NCI-H1092 (cell line): ENCODE measurements at places on chromosomes 1 and 21.

- no peak for DNase-seq
Measured at GRCh38 chr1:99573431-99574217, 72.3 kb upstream of the PALMD start.

DNA sequence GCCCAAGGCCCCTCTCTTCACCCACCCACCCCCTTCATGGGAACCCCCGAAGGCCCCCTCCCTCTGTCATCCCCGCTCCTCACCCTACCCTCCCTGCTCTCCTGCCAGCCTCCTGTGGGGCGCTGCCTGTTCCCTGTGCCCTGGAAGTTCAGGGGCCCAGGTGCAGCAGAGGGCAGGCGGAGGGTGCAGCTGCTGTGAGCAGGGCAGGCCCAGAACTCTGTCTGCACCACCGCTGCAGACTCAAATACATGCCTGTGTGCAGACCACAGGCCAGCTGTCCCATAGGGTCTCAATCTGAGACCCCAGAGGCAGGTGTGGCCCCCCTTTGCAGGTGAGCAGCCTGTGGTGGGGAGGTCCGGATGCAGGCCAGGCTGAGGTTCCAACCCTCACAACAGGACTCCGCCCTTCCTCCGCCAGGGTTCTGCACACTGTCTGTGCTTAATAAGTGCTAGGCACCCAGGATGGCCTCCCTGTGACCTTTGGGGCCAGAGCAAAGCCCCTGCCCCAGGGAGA lies 62.5 kb downstream of the WNT9A start:
- no peak for DNase-seq

GRCh38 chr1:80506216-80506615 lies 1294.5 kb upstream of the ADGRL2 start:
- no peak for DNase-seq

DNA sequence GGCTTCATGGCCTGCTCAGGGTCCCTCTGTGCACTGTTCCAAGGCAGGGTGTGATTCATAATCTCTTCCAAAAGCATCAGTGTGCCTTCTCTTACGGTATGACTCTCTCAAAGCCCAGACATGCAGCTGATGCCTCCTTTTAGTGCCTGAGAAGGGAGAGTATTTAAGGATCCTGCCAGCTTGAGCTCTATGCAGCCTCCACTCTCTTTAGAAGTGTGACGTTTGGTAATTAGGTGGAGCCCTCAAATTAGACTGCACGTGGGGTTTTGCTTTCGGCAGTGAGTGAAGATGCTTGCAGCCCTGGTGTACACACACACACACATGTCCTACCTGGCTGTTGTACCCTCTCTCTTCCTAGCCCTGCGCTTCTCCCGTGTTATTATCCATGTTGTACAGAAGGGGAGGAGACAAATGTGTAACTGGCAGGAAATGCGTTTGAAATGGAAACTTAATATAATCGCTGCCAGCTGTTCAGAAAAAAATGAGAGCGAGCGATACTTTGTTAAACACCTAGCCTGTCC lies 2.6 kb upstream of the C1orf174 start:
- no peak for DNase-seq

DNA sequence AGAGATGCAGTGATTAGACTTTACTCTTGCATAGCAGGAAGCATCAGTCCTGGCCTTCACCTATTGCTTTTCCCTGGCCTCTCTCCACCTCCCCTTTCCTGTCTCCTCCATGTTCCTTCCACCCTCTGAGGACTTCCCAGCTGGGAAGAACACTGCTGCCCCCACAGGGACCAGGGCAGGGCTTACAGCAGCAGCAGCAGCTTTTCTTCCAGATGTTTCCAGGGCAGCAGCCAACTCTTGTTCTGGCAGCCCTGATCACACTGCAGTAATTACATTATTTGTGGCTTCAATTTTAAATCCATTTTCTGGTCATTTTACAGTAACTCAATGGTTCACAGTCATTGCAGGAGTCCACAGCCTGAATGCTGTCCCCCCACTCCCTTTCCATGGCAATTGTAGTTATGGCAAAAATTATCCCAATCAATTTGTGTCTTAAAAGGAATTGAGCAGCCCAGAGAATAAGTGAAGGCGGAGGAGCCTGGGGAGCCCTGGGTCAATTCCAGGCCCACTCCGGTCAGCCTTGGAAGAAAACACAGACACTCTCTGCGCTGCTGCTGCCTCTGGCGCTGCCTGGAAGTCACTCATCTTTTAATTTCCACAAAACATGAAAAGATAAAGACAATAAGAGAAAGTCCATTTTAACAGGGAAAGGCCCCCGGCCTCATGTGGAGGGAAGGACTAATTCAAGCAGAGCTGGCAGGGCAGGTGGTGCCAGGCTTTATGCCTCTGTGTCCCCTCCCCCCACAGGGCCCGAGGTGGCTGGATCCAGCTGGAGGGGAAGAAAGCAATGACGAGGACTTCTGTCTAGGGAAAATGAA lies 148.6 kb downstream of the GRIK3 start:
- no peak for DNase-seq

GRCh38 chr1:119712342-119713038 lies 756 bp downstream of the PHGDH start:
- peak; percentile 68 for DNase-seq

DNA sequence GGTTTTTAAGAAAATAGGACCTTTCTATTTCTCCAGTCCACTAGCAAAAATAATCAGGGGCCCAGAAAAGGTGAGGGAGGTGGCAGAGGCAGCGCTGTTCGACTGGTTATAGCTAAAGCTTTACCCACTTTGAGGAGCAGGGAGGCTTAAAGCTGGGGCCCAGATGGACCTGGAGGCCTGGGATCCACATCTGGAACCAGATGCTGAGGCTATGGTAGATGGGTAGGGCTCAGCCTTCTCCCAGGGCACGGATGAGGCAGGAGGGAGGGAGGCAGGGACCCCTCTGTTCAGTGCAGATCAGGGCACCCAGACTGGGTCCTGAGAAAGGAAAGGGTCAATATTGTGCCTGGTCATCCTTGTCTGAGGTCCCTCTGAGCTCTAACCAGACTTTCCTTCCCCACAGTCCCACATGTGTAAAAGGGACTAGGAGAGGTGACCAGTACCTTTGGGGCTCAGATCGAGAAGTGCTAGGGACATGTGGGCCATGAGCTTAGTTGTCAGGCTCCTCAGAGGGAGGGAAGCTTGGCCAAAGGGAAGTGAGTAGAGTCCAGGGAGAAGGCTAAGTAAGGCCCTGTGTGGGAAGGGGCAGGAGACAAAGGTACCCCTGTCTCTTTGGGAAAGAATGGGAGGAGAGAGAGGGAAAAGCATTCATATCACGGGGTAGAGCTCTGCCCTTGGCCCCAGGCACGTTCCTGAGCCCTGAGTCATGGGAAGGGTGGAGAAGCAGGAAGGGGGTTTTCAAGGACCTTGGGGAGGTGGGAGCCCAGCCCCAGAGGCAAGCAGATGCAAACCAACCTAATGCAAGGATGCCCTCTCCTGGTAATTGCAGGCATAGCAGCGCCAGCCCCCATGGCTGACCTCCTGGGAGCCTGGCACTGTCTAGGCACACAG lies 15.4 kb downstream of the LMNA start:
- peak; percentile 53 for DNase-seq

GRCh38 chr1:47191940-47192457 lies 2.2 kb upstream of the PDZK1IP1 start:
- DNase-seq = no peak

GRCh38 chr1:143699115-143699514 lies 272.7 kb downstream of the FAM72C start:
- no peak for DNase-seq

- no peak for DNase-seq
Measured at GRCh38 chr1:11881749-11882441, 23.1 kb upstream of the NPPB start.

DNA sequence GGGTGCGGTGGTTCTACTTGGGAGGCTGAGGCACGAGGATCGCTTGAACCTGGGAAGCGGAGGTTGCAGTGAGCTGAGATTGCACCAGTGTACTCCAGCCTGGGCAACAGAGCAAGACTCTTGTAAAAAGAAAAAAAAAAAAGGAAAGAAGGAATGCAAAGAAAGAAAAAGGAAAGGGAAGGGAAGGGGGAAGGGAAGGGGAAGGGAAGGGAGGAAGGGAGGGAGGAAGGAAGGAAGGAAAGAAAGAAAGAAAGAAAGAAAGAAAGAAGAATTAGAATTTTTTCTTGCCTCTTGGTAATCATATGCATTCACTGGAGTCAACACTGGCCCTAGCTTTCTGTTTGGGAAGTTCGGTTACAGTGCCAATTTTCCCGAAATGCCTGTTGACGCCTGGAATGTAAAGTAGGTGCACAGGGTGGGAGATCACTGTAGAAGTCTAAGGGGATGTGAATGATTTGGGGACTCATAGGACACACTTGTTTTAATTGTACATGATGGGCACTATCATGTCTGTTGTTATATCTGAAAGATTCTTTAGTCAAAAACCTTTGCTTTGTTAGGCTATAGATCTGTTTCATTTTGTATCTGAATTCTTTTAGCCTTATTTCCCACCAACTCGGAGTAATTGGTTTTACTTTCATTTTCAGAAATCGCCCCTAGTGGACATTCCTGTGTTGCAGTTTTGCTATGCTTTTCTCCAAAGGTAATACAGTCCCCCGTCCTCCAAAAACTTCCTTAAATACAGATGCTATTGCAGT lies 59.8 kb upstream of the MORC3 start:
- DNase-seq = peak; percentile 10

DNA sequence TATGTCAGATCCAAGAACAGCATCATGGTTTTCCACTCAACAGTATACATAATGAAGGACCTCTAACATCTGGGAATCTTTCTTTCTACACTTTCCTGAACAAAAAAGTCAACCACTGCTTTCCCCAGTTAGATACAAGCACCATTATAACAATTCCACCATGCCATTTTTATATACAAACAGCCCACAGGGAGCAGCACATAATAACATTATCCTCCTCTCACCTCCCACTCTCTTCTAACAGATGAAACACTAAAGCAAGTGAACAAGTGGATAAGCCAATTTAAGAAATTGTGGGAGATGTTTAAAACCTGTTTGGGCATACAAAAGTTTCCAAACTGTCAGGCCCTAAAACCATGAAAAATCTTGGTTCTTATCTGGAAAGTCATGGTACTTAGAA lies 29.4 kb upstream of the PRRC2C start:
- no peak for DNase-seq

GRCh38 chr1:214920337-214920736 lies 162.2 kb upstream of the KCNK2 start:
- no peak for DNase-seq

GRCh38 chr1:83849191-83850061 lies 149.5 kb downstream of the TTLL7 start:
- no peak for DNase-seq

DNA sequence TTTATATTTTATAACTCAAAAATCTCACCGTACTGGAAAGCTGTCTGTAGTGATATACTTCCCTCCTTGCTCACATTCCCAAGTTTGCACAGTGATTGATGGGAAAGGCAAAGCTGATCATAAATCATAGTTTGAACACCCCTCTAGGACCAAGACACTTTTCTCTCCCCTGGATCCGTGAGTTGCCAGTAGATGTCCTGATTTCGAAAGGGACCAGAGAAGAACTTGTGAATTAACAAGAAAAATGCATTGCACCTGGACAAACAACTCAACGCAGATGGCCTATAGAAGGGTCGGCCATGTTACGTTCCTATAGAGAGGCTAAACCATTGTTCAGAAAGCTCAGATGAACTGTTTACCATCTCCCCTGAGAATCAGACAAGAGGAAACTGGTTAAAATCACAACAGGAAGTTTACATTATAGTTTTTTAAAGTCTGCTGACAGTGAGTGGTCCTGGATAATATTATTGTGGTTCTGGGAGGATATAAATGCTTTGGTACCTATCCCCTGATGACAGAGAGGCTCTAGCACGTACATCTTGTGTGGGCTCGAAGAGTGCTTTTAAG lies 124.0 kb upstream of the SLC45A1 start:
- no peak for DNase-seq

DNA sequence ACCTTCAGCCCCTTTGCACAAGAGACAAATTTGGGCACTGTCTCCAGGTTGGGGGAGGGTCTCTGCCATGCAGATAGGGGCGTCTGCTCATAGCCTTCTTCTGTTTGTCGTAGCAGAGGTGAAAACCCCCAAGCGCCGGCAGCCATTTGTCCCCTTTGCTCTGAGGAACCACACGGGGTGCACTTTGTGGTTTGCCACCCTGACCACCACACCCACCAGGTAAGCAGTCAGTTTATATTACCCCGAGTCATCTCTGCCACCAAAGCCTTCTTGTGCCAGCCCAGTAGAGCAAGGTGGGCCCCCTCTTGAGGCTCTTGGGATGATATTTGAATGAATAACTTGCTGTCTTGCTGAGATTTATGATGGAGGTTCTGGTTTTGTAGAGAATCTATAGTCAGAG lies 111.8 kb downstream of the VPS13D start:
- DNase-seq = no peak

DNA sequence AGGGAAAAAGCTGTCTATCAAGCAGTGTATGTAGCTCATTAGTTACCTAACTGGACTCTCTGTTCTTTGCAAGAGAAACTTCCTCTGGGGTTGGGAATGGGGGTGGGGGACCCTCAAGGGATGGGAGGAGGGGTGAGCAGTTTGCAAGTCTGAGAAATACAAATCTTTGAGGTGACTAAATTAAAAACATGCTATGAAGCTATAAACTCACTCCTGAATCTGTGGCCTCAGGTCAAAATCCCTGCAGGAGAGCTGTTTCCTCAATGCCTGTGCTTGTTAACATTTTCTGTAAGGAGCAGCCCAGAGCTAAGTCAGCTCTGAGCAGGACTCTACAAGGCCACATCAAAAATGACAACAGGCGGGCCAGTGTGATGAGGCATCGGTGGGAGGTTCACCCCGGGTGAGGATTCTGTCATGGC lies 32.8 kb upstream of the PTPRC start:
- no peak for DNase-seq

DNA sequence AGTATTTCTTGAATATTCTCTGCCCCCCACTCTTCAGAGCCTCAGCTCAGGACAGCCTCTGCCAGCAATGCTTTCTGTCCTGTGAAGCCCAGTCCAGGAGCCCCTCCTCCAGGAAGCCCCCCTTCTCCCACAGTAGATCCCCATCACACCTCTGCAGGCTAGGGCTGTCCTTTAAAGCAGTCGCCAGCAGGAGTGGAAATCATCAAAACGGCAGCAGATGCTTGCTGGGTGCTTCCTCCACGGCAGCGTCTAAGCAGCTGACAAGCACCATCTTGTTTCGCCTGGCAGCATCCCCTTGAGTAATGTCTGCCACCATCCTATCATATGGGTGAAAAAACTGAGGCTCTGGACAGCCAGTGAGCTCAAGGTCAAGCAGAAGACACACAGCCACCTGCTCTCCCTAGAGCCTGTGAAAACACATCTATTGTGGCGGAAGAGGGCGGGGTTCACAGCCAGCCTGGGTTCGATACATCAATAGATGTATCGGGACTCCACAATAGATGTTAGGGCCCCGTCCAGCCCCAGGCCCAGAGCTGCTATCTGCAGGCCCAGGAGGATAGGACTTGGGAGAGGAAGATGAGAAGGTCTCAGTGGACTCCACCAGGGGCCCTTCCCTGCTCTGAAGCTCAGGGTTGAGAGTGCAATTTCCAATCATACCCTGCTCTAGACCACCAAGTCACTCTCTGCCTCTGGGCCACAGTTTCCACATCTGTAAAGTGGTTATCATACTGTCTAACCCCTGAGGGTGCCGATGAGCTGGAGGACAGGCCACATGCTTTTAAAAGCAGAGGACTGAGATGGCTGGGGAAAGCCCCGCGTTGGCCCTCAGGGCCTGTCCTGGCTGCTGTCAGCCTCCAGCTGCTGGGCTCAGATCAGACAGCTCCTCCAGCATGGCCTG lies 17.5 kb downstream of the RUNX3 start:
- DNase-seq = no peak
